ENCODE measurements at places on chromosomes 3 and 15.

- no peak for DNase-seq
These were observed 451.7 kb upstream of the SGO1 start for GRCh38 chr3:20637729-20638128.

- DNase-seq, result no peak
These were observed 35.4 kb upstream of the RBMS3 start for GRCh38 chr3:29245441-29245840.

DNA sequence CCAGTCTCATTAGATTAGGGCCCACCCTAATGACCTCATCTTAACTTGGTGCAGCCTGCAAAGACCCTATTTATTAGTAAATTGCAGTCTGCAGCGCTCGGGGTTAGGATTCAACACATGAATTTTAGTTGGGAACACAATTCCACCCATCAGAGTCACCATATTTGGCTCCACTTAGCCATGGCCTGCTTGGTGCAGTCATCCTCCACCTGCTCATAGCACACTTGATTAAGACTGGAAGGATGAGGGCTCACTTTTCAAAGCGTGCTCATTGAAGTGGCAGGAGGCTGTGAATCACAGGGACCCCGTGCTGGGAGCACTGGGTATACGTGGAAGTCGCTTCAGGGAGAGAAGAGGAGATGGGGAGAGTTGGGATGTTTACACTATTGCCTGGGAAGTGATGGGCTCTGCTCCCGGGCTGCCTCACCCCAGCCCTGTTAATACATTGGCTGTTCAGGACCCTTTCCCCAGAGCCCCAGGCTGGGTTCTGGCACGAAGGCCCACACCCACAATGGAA, 68.2 kb downstream of the ASB7 start:
- no peak for DNase-seq

GRCh38 chr3:51535146-51536019, 3.1 kb upstream of the RAD54L2 start:
- no peak for DNase-seq

GRCh38 chr3:32961189-32961715, 9.8 kb downstream of the CCR4 start:
- no peak for DNase-seq

DNA sequence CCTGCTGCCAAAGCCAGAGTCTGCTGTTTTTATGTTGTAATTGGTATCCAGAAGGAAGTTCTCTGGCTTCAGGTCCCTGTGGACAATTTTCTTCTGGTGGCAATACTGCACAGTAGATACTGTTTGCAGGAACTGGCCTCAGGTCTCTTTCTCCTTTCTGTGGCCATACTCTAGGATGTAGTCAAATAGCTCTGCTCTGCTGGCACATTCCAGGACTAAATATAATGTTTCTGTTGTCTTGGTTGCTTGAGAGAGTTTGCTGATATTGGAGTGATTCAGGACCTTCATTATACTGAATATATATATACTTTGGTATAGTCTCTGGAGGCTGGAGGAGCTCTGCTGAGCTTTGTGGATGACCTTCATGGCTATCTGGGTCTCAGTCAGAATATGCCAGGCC, 23.1 kb downstream of the RAB7A start:
- DNase-seq, result no peak

DNA sequence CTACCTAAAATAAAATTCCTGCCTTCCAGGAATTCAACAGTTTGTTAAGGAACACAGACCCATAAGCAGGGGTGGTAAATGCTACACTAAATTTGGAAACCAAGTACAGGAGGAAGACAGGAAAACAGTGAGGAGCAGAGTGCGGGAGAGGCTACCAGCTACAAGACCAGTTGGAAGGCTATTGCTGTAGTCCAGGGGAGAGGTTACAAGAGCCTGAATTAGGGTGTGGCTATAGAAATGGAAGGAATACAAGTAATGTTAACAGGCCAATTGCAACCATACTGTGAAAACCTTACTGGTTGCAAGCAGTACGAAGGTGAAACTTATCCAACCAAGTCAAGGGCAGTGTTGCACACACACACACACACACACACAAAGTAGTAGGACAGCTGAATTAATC, 880 bp upstream of the ARMC8 start:
- DNase-seq, result no peak

- DNase-seq, result no peak
These were observed 4.8 kb downstream of the GNB4 start for GRCh38 chr3:179446501-179446900.

GRCh38 chr3:34068505-34068904, 270.1 kb downstream of the PDCD6IP start:
- no peak for DNase-seq

DNA sequence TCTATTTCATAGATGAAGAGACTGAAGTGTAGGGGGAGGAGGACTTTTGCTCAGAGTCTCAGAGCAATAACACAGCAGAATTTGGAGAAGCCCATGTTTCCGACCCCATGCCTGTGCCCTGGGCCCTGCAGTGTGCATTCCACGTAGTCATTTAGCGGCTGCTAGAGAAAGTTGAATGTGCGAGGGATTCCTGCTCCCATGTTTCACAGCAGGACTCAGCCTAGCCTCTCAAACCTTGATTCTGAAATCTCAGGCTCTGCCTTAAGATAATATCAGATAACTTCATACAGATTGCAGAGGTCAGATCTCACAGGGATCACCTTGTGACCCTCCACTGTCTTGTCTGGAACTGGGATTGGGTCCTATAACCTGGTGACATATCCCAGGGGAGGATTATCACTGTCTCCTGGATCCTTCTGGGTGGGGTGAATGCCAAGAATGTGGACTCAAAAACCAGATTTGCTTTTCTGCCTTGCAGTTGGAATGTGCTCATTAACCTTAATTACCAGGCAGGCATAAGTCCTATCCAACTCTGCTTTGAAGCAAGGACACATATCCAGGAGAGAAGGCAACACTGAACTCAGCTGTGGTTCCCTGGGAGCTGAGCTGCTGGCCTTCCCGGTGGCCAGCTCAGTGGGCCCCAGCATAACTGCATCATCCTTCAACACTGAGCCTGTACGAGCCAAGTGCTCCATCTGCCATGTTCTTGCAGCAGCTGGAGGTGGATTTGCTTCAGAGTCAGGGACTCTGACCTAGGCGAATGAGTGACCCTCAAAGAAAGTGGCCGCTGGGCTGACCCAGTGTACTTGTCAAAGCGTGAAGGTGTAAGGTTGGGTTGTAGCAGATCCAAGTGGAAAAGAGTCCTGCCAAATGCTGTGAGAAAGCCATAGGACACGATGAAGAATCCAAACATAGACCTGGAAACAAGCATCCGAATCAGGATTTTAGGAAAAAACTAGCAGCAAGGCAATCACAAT, 43.0 kb downstream of the CTXND1 start:
- no peak for DNase-seq

DNA sequence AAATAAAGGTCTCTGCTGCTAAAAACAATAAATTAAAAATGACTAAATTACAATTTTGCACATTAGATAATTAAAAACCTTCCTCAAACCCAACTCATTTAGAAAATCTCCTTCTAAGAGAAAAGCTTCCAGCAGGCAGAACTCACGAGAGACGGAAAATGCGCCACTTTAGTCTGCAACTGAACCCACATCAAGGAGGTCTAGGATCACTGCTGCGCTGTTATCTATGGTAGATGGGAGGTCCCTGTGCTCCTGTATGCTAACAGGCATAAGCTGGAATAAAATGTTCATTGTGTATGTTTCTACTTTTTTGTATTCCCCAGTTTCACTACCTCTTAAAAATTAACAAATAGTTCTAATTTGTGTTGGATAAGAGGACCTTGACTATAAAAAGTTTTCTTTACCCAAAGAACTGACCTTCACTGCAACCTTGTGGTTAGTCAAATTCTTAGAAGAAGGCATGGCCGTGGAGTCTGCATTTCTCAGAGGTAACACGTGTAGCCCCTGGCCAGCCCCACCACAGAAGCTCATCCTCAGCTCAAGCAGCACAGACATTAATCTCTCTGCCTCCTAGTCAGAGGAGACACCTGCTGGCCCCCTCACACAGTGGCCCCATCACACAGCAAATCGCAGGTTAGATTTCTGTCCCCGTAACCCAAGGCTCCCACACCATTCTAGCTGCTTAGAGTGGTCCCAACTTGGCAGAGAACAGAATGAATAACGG, 22.3 kb downstream of the STIMATE start:
- no peak for DNase-seq

- DNase-seq, result no peak
These were observed 2.3 kb upstream of the P2RY13 start for GRCh38 chr3:151331696-151332095.

- DNase-seq, result no peak
These were observed 40.4 kb downstream of the DNAJB8 start for GRCh38 chr3:128426128-128426921.

- no peak for DNase-seq
These were observed 248.1 kb upstream of the BCHE start for GRCh38 chr3:166085164-166085856.

- DNase-seq, result no peak
These were observed 22.2 kb downstream of the CFAP20DC start for GRCh38 chr3:59027607-59028006.

GRCh38 chr3:77500721-77501120, 460.8 kb downstream of the ROBO2 start:
- DNase-seq, result no peak

DNA sequence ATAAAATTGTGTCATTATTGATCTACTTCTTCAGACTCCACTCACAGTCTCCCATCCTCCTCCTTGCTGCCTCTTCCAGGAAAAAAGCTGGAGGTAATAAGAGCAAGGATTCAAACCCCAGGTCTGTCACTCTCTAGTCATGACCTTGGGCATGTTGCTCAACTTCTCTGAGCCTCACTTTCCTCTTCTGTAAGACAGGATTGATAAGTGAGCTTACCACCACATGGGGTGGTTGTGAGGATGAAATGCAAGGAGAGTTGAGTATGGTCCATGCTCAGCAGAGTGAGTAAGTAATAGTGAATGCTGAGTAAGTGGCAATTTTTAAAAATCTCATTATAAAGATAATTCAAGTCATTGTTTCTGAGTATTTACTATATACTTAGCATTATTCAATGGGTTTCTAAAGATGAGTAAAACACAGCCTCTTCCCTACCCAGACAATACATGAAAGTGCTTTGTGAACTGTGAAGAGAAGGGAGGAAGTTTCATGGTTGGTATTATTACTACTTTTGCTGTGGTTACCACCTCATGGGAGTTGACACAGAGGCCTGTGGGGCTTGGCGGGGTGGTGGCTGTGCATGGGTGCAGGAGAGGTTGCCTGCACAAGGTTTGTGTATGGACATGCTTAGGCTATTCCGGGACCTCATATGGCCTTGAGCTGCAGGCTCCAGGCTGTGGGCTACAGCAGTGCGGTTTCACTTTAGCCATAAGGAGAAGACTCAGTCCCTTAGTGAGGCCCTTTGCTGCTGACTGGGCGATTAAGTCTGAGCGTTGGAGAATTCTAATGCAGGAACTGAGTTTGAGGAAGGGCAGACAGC, 30.0 kb downstream of the SLC6A11 start:
- DNase-seq, result no peak

DNA sequence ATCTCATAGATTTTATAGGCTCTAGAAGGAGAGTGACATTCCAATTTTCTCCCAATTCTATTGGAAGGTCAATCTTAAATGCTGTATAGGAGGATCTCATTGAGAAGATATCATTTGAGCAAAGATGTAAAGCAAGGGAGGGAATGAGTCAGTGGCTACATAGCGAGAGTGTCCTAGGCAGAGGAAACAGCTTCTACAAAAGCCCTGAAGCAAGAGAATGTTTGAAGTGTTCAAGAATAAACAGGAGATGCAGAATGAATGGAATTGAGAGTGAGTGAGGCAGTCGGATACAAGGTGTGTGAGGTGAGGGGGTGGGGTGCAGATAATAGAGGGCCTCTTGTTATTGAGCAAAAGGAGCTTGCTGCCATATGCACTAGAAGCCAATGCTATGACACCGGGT, 545.9 kb downstream of the IGSF11 start:
- no peak for DNase-seq

DNA sequence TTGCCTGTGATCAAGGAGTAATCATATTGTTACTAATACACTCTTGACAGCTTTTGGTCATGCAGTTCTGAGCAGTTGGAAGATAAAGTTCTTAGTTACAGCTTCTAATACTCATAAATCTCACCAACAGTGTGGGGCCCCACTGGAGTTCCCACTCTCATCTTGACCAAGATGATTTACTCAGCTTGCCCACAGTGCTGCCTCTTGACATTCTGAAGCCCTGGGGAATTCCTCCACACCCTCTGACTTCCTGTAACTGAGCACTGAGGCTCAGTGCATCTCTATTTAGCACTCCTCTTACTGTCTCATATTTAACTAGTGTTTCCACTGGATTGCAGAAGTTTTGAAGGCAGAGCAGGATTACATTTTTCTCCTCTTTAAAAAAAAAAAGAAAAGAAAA, 1.9 kb upstream of the ARL6IP5 start:
- no peak for DNase-seq

DNA sequence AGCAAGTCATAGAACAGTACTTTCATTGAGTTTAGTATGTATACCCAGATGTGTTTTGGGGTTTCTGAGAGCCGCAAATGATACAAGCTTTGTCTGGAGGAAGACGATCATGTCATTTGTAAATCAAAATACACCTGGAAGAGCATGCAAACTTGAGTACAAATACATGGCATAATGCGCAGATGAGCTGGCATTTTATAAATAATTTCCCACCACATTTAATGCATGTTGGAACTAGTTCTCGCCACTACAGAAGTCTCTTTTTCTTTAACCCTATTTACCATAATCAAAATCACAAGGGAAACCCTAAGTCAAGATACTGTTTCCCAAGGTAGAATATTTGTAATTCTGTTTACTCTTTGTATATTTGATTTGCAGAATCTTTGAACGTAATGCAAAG, 318.6 kb downstream of the EPHA3 start:
- DNase-seq, result no peak

DNA sequence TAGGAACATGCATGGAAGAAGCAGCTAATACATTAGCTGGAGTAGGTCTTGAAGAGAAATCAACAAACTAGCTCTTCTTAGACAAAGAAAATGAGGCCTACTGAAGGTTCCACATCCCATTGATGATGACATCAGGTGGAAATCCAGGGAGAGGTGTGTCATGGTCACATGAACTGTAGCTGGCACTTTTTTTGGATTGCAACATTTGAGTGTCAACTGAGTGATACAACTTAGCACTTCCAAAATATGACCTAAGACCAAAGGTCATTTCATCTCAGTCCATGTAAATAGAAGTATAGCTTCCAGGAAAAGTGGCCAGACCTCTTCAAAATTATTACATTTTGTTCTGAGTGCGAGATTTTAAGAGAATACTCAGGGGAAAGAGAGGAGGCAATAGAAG, 117.2 kb upstream of the MEIS2 start:
- no peak for DNase-seq

GRCh38 chr3:188036375-188037194, 117.4 kb upstream of the LPP start:
- no peak for DNase-seq

- no peak for DNase-seq
These were observed 63.5 kb upstream of the SLC6A1 start for GRCh38 chr3:10928961-10929471.

DNA sequence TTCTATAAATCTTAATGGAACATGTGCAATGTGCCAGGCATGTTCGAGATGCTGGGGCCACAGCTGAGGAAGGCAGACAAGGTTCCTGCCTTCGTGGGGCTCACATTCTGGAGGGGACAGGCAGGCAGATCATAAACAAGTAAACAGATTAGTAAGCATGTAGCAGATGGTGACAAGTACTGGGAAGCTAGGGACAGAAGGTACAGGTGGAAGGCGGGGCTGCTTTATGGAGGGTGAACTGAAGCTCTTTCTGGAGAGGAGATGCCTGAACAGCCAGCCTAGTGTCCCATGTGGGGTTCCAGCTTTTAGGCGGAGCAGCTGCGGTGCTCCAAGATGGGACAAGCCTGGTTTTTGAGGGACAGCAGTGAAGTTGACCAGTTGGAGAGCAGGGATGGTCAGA, 74.7 kb upstream of the SNRK start:
- no peak for DNase-seq
